ENCODE measurements at places on chromosomes 2 and 18.

GRCh38 chr2:11495844-11496681 lies 30.1 kb upstream of the E2F6 start:
- no peak for DNase-seq

- no peak for DNase-seq
Measured at GRCh38 chr2:106841886-106842645, 43.9 kb downstream of the ST6GAL2 start.

DNA sequence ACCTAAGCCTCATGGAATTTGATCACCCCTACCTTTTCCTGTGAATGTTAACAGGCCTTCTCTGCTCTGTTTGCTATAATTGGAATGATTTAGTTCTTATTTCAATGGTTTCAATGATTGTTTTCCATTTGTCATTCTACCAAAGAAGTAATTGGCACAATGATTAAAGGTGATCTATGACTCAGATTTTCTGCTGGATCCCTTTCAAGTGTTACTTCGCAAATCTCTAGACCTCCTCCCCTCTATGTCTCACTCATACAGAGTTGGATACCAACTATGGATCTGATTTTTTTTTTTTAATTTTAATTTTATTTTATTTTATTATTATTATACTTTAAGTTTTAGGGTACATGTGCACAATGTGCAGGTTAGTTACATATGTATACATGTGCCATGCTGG lies 29.6 kb upstream of the FAM117B start:
- no peak for DNase-seq

DNA sequence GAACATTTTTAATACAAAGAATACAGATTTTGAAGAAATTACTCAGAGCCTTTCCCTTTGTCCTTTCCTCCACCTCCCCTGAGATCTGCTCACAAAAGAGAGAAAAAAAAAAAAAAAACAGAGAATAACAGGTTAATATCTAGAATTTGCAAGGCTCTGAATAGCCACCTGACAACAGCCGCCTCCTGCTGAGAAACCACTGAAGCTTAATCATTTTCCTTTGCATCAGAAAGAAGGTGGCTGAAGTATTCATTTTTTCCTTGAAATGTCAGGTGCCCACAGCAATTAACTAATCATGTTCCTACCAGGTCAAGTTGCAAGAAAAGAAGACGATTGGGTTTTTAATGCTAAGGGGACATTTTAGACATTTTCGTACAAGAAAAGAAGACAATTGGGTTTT lies 21.2 kb downstream of the CNTNAP5 start:
- DNase-seq: no peak

DNA sequence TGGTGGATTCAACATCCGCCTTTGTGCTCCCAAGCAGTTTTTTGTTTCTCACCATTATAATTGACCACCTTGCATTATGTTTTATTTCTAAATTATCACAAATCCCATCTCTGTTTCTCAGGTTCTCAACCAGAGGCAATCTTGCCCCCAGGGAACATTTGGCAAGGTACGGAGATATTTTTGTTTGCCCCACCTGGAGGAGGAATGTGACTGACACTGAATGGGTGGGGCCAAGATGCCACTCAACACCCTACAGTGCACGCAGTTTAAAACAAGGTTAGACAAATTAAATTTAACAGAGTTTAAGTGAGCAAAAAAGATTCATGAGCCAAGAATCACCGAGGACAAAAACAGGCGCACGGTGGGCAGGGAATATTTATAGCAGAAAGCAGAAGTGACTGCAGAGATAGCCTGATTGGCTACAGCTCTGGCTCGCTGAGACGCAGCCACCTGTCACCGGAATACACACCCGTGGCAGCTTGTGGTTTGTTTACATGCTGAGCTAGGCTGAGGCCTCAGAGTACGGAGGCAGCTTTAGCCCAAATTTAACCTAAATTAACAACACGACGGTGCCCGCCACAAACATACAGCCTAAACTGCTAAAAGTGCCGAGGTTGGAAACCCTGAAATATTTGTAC lies 150.0 kb upstream of the ALKAL2 start:
- no peak for DNase-seq

GRCh38 chr2:172845028-172845630 lies 109.5 kb downstream of the RAPGEF4 start:
- no peak for DNase-seq

- DNase-seq: no peak
Measured at GRCh38 chr2:106183101-106183696, 10.9 kb downstream of the UXS1 start.

- no peak for DNase-seq
Measured at GRCh38 chr18:9820719-9821118, 65.1 kb upstream of the TXNDC2 start.

- DNase-seq: no peak
Measured at GRCh38 chr2:179691235-179691634, 170.2 kb downstream of the ZNF385B start.

- DNase-seq: no peak
Measured at GRCh38 chr2:200026332-200027230, 71.2 kb downstream of the MAIP1 start.

- no peak for DNase-seq
Measured at GRCh38 chr18:3525870-3526420, 76.0 kb downstream of the TGIF1 start.

DNA sequence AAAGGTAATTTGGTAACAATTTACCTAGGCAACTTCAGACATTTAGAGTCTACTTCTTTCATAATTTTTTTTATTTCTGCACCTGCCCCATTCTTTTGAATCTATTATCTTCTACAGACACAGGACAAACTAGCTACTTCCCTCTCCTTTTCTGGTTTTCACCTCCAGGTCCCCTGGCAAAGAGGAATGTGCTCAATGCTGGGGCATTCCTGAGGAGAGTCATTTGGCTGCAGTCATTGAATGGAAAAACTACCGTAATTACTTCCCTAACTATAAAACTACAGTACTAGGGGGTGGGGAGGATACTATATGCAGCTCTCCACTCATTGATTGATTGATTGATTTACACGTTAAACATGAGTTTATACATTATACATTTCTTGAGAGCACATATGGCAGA lies 11.2 kb upstream of the ARHGAP28 start:
- DNase-seq: no peak

GRCh38 chr2:191789796-191790195 lies 57.1 kb downstream of the CAVIN2 start:
- DNase-seq: no peak

GRCh38 chr2:124314084-124314483 lies 289.0 kb downstream of the CNTNAP5 start:
- DNase-seq: no peak

DNA sequence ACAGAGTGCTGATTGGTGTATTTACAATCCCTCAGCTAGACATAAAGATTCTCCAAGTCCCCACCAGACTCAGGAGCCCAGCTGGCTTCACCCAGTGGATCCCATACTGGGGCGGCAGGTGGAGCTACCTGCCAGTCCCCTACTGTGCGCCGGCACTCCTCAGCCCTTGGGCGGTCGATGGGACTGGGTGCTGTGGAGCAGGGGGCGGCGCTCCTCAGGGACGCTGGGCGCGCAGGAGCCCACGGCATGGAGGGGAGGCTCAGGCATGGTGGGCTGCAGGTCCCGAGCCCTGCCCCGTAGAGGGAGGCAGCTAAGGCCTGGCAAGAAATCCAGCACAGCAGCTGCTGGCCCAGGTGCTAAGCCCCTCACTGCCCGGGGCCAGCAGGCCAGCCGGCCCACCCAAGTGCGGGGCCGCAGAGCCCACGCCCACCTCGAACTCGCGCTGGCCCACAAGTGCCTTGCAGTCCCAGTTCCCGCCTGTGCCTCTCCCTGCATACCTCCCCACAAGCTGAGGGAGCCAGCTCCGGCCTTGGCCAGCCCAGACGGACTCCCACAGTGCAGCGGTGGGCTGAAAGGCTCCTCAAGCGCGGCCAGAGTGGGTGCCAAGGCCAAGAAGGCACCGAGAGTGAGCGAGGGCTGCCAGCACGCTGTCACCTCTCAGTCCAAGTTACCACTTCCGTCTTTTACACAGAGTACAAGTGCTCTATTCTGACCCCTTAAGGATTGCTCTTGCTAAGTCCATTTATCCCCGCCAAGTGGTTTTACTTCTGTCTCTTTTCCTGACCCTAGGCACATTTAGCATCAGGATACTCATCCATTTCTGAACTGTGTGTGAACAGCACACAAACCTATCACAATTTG lies 1.7 kb upstream of the RPE start:
- no peak for DNase-seq

GRCh38 chr18:54914816-54915215 lies 44.4 kb downstream of the CCDC68 start:
- DNase-seq: no peak

GRCh38 chr2:38656866-38657480 lies 8.9 kb upstream of the GALM start:
- DNase-seq: no peak

- DNase-seq: no peak
Measured at GRCh38 chr18:3605486-3605952, 155.5 kb downstream of the TGIF1 start.

DNA sequence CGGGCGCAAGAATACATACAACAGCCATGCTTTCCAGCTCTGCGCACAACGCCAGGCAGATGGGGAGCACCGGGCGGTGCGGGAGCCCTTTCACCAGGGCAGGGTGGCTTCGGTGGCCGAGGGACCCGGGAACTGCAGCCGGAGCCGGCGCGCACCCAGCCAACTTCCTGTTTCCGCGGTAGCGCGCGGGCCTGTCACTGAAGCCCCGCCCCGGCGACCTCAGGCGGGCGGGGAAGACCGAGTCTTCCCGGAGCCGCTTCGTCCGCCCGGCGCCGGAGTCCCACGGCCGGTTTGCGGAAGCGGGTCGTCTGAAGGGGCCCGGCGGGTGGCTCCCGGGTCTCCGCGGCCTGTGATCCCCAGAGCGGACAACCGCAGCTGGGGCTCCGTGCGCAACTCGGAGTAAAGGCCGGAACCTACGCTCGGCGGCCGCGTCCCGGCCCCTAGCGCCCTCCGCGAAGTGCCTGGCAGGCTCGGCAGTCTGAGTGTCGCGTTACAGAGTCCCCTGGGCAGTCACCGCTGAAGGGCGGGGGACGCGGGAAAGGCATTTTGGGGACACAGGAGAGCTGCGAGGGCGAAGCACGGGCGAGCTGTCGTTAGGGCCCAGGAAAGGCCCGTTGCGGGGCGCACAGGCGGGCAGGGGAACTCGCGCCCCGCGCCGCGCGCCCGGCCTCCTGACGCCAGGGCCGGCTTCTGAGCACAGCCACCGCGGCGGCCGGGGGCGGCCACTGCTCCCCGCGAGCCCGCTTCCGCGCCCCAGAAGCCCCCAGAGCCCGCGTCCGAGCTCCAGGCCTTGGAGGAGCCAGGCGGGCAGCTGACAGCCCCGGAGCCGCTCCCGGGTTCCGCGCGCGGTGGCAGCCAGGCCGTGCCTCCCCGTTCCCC lies at the start of gene MPPE1:
Gene MPPE1 (minus strand): TSS at position 136 of the 879 bp plus-strand sequence. CDS start 11,053 bp downstream, outside the sequence.
- DNase-seq: peak; percentile 79
